NCI-H187 (cell line): ENCODE measurements at places on chromosomes 13 and 19.

- no peak for DNase-seq
Observed at GRCh38 chr13:50636007-50636704, 207.3 kb downstream of the DLEU7 start.

DNA sequence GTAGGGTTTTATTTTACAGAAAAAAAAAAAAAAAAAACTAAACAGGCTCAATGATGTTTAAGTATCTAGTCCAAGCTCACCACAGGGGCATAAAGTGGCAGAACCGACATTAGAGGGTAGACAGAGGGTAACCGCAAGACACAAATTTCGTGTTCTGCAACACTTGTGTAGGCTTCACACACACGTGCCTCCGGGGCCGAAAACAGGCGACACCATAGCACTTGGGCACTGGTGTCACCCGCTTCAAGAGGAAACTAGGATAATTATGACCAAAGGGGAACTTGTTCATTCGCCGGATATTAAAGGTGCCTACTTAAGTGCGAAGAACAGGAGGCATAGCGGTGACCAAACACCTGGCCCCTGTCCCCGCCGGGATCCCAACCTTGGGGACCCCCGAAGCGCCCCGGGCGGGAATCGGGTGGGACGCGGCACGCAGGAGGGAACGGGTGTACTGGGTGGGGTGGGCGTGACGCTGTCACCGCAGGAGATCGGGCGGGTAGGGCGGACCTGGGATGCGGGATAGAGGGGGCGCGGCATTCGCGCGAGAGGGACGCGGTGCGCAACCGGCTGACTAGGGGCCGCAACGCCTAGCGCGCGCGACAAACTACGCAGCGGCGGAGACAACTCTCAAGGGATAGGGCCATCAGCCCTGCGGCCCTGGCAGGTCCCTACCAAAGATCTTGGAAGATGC, 558 bp downstream of the MZT1 start:
- DNase-seq = no peak

DNA sequence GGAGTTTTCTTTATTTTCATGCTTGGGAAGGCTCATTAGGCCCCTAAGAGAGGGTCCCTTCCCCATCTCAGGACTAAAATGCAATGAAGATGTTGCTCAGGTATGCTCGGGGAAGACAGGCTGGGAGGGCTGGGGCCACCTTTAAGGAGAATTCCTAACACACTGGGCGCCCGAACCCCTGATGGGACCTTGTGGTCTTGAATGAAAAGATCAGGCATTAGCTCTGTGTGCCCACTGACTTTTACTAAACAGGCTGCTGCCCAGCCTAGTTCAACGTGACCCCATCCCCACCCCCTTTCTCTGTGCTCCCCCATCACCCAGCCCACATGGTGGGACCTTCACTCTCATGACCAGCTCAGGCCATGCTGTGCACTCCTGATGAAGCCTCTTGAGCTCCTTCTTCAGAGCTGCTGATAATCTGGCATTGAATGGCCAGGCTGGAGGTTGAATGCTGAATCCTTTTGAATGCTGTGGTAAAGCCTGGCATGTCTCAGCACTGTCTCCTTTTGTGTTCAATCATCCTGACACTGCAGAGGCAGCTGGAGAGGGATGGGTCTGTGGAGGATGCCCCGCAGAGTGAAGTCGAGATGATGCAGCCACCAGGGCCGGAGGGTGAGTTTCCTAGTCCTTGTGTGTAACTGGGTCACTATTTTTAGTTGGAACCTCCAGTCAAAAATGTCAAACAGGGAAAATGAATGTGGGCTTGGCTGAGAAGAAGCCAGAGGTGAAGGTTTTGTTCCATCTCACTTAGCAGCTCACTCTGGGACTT, 209.1 kb downstream of the UQCRFS1 start:
- no peak for DNase-seq

GRCh38 chr13:87147076-87147475, 524.1 kb upstream of the SLITRK5 start:
- DNase-seq = no peak

DNA sequence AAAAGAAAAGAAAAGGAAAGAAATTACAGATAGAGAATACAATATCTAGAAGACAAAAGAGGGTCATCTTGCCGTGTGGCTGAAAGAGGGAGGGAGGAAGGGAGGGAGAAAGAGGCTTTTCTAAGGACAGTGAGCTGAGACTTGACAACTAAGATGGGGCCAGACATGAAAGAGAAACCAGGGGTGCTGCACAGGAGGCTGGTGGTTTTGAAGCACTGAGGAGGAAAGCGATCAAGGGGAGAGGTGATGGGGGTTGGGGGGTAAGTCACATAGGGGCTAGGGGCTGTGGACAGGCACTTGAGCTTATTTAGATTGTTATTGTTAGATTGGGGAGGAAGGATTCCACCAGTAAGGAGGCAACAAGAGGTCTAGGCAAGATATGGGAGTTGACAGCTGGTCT, 17.3 kb downstream of the PNPLA6 start:
- DNase-seq = no peak

DNA sequence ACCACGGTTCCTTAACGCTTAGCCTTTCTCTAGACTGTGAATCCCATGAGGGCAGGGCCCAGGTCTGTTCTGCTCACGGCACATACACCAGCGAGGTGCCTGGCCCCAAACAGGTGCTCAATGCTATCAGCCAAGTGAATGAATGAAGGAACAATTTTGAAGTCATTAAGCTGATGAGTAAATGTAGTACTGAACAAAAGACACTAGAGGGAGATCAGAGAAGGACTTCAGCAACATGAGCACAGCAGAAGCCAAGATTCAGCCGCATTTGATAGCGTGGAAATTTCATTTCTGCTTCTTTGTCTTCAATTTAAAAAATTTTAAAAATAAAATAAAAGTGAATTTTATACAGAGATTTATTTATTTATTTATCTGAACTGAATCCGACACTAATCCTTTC, 20.1 kb upstream of the MYO16 start:
- no peak for DNase-seq

GRCh38 chr19:13881692-13882418, 4.9 kb downstream of the NANOS3 start:
- DNase-seq = no peak

- DNase-seq = peak; percentile 22
Observed at GRCh38 chr13:59677966-59678814, 485.5 kb downstream of the DIAPH3 start.

DNA sequence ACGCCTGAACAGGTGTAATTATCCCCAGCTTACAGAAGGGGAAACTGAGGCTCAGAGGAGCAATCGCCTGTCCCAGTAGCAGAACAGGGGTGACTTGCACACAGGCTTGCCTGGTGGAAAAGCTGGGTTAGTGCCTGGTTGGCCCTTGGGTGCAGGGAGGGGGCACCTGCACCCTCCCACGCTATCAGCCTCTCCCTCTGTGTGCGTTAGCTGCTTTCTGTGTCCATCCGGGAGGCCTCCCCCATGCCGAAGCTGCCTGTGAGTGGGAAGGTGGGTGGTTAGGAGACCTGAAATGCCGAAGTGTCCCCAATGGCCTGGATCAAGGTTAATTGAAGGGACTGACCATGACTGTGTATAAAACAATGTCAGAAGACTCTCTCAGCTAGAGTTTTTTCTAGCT, 295.0 kb downstream of the ZNF536 start:
- DNase-seq = no peak

DNA sequence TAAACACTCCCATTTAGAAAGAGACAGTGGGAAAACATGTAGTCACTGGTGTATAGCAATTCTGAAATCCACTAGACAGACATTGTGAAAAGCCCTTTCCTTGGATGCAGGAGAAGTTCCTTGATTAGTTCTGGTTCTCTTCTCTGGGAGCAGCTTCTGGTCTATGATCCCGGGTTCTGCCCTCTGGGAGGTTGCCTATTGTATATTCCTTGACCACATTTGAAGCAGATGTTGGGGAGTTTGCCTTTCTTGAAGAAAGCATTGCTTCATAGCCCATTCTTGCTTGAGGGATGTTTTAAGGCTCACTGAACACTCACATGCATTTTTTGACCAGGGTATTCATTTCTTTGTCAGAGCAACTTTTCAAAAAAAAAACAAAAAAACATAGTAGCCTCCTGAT, 211.9 kb downstream of the NDFIP2 start:
- no peak for DNase-seq

GRCh38 chr19:35392742-35393715, 22.2 kb downstream of the GPR42 start:
- DNase-seq = no peak

DNA sequence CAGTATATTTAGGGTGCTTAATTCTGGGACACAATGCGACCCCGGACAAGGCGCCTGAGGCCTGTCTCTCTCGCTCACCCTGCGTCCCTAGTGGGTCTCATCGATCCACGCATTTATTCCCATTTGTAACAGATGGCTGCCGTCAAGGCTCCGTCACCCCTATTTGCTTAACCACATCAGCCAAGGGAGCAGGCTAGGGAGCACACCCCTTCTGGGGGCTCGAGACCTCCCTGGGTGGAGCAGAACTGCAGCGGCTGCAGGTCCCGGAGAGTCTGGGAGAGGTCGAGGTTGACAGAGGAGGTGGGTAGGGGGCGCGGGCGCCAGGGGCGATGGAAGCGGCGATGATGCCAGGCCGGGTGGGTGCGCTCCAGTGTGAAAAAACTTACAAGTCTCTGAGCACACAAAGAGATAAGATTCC, 507 bp downstream of the ALG5 start:
- DNase-seq = no peak

DNA sequence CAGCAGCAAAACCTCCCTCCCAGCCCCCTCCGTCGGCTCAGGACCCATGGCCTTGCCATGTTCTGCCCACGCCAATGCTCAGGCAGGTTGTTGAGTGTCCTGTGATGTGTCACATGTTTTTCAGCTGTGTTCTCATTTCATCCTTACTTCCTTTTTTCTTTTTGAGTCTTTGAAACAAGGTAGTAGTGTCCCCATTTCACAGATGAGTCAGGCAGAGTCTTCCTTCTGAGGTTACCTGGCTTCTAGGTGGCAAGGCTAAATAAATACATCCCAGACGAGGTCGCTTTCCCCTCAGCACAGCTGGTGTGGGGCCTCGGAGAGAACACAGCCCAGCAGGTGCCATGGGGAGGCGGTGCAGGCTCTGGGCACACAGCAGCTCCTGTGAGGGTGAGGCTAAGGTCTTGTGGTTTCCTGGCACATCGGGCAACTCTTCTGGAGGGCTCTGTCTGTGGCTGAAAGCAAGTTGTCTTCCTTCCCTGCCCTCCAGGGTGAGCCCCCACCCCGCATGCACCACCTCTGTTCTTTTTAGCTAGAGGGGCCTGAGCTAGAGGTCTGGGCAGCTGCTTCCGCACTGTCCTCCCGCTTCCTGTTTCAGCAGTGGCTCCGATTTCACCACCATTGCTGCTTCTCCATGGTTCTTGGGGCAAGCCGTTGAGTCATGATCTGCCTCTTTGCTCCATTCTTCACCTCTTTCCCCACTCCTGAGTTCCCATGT, 15.1 kb downstream of the PRAM1 start:
- DNase-seq = no peak

DNA sequence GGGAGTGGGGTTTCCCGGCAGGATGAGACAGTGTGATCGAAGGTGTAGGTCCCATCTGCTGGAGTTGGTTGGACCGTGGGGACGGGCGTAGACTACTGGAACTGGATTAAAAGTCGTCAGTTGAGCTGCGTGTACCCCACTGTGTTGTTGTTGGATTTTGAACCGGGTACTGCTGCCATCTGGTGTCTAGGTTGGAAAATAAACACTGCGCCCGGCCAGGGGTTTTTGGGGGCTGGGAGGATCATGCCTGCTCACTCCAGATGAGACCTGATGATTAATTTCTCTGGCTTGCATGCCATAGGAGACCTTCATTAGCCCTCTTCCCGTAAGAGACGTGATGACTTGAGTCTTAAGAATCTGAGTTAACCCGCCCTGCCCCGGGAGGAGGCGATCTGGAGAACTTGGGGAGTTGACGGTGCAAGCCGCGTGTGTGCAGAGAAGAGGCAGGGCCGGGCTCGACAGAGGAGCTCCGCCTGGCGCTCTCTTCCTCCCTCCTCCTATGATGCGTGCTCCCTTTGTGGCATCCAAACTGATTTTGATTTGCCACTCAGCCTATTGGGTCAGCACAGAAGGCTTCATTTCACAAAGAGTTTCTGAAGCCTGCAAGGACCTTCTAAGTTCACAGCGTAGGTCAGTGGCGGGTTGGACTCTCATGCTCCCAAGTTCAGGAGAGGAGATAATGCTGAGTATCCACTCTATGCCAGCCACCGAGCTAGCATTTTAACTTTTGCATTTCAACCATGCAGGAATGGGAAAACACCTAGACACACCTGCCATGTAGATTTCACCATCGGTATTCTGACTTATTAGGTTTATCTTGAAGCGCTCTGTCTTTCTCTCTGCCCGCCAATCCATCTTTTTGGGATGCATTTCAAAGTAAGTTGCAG, 2.7 kb downstream of the UHRF1 start:
- no peak for DNase-seq

DNA sequence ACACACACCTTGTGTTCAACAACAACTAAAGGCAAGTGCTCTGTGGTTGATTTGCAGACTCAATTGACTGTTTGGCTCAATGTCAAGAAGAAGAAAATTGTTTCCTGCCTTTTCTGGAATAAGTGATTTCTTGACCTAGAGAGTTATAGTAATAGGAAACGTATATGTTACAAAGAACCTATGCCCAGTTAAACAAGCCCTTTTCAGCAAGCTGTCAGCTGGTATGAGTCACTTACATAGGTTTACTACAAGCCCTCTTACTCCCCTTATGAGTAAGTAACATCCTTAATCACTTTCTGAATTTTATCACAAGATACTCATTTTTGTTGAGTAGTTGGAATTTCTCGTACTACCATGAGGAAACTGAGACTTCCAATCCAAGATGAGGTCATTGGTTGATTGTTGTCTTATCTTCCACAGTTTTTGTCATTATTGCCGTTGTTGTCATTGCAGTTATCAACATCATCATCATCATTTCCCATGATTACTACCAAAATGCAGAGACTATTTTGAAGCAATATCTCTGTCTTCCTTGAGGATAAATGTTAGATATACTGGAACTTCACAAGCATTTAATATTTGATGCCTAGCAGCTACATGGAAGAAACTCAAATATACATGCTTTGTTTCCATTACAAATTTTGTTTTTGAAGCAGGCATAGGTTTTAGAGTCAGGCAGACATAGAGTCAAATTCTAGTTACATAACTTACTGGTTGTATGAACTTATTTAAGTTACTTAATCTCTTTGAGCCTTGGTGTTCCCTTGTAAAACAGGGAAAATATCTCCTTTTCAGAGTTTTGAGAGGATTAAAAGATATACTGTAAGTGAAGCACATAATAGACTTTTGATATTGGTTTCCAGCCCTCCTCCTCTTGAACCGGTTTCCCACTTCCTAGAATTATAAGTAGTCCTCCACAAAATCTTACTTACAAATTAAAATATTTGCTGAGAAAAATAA, 106.0 kb downstream of the RAP2A start:
- no peak for DNase-seq

DNA sequence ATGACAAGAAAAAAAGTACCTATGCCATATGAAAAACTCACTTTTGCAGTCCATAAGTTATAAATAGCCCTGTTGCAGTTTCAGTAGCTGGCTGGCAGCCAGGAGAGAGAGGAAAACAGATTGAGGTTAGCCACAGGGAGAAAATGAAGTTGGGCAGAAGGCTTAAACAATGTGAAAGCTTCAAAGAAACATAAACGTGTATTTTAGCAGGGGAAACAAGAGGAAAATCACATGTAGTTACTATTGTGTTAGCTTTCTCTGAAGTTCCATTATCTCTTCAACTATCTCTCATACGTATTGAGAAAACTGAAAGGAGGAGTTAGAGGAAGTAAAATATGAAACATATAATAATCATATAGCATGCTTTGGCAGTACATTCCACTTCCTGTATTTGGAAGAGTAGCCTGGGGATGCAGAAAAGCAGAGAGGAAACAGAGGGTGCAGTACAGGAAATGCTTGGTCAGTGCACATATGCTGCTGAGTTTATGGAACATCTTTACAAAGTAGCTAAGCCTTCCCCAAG, 1551.1 kb downstream of the EFNB2 start:
- no peak for DNase-seq

GRCh38 chr19:52171321-52172169, at the start of gene ZNF836:
Gene ZNF836 (minus strand): TSS chr19:52171621. CDS start chr19:52168072, 3,549 bp downstream.
- peak; percentile 79 for DNase-seq
